ENCODE measurements at places on chromosomes 11 and 22.
A peak's percentile ranks its signal among the peaks of the same experiment; 100 is the strongest.

GRCh38 chr11:3037040-3037944 lies 19.9 kb downstream of the CARS1 start:
- DNase-seq: peak; percentile 41

- DNase-seq: no peak
Observed at GRCh38 chr11:2387266-2387987, 10.3 kb downstream of the CD81 start.

DNA sequence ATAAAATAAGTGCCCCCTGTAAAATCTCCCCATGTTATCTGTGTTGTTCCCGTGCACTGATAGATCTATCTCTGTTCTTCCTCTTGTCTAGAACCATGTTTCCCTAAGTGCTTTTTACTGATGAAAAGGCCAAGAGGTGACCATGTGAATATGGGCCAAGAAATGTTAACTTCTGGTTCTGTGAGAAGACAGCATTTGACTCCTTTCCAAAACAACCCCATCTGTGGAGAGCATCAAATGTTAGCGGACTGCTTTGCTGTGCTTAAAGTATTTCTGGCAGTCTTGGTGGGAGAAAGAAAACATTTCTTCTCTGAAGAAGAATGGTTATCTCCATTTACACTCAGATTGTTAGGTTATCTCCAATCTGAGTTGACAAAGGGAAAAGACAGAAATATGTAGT lies 58.6 kb upstream of the GUCY1A2 start:
- no peak for DNase-seq

- DNase-seq: no peak
Observed at GRCh38 chr22:44213489-44214043, 32.8 kb downstream of the PARVG start.

- no peak for DNase-seq
Observed at GRCh38 chr22:26265281-26265680, 96.0 kb downstream of the SEZ6L start.

GRCh38 chr11:92703449-92703830 lies 266.0 kb upstream of the MTNR1B start:
- no peak for DNase-seq

DNA sequence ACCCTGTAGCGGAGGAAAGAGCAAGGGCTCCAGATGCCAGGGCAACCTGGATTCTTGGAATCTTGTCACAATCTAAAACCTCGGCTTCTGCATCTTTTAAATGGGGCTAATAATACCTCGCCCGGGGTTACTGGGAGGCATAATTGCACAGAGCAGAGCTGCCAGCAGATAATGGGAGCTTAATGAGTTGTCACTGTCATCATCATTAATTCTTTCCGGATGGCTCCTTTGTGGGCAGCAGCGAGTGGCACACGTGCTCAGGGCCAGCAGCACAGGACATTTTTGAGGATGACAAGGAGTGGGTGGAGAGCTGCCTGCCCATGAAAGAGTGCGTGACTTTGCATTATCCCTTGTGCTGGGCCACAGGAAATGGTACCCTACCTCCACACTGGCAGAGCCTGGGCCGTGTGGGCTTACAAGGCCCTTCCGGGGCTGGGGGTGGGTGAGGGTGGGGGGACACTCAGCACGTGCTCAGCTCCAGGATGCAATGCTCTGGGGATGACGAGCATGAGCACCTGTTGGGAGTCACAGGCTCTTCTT lies 5.7 kb downstream of the PDGFB start:
- no peak for DNase-seq

All from SW 1271 (cell line).